ENCODE measurements at places on chromosomes 5 and 9.

DNA sequence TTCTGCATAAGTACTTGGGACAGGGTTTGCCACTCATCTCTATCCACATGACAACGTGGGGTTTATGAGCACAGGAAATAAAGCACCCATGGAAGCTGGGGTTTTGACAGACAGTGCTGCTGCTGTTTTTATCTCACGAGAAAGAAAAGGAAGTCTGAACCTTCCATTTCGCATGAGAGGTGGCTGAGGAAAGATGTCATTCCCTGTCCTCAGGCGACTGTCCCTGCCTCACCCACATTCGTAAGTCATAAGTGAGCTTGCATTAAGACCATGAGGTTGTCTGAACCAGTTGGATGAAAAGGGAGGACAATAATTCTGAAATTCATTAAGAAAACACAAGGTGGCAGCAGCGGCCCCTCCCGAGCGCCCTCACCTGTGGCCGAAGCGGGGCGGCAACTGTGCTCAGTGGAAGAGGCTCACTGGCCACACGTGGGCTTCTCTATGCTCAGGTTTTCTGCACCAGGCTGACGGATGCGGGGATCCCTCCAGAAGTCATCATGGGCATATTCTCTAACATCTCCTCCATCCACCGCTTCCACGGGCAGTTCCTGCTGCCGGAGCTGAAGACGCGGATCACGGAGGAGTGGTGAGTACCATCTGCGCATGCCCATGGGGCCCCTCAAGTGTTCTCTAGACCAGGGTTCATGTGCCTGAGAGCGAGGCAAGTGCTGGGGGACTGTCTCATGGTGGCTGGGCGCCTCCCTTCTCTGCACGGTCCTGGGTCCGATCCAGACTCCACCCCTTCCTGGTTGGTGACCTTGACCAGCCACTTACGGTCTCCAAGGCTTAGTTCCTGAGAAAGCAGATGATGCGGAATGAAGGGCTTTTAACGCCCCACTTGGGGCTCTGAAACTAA lies 54.7 kb upstream of the SUSD3 start:
- DNase-seq, result peak; percentile 71

DNA sequence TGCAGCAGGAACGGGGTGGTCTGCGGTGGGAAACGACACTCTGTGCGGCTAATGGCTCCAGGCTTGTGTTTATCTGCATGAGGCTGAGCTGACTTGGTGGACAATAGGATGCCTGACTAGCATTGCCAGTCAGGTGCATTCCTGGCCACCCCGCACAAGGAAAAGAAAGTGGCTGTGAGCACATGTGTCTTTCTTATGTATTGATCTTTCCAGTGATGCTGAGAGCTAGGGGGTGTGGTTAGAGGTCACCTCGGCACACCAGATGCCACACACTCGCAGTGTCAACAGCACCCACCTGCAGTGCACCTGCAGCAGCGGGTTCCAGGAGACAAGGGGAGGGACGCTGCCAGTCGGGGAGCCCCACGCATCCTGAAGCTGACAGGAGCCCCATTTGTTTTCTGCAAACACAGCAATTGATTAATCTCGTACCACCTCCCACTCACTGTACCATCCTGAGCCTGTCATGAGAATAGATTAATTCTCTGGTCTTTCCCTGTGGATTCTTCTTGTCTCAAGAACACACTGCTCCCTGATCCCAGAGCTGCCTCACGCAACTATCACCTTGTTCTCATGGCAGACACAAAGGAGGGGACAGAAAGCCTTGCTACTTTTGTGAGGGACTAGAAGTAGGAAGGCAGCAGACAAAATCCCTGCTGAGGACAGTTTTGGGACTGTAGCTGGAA lies 251.7 kb upstream of the WWC1 start:
- no peak for DNase-seq

DNA sequence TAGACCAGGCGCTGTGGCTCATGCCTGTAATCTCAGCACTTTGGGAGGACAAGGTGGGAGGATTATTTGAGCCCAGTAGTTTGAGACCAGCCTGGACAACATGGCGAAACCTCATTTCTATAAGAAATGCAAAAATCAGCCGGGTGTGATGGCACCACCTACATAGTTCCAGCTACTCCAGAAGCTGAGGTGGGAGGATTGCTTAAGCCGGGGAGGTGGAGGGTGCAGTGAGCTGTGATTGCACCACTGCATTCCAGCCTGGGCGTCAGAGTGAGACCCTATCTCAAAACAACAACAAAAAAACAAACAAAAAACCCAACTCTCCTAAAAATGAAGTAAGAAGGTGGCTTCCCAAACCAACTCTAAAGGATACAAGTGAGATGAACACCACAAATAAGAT lies 23.0 kb downstream of the IARS1 start:
- DNase-seq, result no peak

DNA sequence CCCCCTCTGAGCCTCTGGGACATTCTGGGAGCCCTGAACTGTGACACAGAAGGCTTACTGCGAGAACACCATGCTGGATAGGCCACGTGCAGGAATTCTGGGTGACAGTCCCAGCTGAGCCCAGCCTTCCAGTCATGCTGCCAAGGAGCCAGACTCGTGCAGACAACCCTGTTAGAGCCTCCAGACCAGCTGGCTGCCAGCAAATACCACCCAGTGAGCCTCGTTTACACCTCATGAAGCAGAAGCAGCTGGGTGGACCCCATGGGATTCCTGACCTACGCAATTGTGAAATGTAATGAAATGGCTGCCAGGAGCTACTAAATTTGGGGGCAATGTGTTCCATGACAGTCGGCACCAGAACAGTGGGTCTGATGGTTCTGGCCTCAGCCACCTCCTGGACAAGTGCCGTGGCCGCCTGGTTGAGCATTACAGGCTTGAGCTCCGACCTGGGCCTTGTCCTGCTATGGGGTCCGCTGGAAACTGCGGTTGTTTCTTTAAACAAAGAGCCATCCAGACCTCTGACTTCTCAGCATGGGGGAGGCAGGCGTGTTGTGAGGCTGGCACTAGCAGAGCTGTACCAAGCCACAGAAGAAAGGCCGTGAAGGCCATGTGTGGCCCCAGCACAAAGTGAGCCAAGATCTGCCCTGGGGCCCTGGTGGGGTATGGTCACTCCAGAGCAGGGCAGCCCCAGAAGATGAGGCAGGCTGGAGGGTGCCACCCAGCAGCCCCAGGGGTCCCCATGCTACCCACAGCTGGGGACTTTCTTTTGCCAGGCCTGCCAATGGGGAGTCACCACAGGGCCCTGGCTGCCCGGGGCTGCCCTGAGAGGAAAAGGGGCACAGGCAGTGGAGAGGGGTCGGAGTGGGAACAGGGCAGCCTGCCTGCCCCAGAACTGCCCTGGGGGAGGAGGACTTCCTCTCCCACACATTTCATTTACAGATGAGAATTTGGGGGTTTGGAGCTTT lies 19.3 kb upstream of the RXRA start:
- no peak for DNase-seq

DNA sequence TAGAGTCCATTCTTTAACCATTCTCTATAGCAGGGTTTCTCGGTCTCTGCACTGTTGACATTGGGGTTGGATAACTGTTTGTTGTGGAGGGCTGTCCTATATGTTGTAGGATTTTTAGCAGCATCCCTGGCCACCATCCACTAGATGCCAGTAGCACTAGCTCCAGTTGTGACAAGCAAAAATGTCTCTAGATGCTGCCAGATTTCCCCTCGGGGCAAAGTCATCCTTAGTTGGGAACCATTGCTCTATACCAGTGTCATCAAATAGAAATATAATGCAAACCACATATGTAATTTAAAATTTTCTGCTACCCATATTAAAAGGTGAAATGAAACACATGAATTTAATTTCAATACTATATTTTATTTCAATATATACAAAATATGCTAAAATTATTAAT lies 2.9 kb downstream of the TTC23L start:
- no peak for DNase-seq

- no peak for DNase-seq
Measured at GRCh38 chr9:88737031-88737430, 202.1 kb downstream of the NXNL2 start.

DNA sequence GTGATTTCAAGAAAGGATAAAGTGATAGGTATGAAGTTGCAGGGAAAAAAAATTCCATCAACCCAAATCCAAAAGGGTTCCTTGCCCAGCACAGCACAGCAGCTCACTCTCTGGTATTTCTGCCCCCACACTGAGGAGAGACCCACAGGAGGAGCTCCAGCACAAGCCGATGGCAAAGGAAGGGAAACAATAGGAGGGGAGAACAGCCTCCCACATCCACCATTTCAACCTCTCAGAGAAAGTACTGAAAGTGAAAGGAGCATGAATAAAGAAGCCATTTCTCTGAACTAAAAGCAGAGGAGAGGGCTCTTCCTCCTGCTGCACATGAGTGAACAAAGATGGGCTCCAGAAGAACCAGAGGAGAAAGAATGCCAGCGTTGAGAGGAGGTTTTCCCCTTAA lies 54.9 kb upstream of the ZSWIM6 start:
- DNase-seq, result no peak

DNA sequence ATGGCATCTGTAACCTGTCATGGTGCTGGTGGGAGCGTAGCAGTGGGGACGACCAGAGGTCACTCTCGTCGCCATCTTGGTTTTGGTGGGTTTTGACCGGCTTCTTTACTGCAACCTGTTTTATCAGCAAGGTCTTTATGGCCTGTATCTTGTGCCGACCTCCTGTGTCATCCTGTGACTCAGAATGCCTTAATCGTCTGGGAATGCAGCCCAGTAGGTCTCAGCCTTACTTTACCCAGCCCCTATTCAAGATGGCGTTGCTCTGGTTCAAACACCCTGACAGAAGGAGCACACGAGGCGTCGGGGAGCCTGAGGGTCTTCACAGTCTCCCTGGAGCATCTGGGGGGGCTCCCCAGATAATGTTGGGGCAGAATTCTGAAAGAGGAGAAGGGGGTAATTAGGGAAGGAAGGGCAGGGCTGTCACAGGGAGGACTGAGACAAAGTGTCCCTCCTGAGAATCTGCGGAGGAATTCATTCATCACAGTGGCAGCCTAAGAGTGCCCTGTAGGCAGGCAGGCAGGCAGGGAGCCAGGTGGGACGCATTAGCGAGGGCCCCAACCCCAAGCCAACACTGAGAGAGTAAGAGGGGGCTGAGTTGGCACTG lies 21.3 kb upstream of the NCS1 start:
- DNase-seq, result no peak

DNA sequence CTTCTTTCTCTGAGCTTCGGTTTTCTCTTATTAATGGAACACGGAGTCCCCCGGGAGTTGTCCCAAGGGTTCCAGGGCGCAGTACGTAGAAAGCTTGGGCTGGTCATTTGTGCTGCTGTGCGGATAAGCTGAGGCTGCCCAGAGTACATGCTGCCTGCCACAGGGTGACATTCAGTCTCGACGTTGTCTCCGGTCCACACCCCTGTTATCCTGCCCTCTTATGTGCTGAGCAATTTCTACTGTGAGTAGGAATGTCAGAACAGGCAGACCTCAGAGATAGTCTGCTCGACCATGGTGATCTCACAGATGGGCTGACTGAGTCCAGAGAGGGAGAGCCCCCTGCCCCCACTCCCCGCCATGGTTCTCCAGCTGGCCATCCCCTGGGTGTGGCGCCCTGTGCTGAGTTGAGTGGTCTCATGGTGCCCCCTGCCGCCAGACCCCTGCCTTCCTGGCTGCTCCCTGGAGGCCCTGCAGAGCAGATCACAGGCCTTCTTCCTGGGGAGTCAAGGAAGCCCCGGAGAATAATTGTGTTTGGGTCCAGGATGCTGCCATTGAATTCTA lies 124.0 kb downstream of the RGS3 start:
- DNase-seq, result no peak
